GM12878 (cell line): ENCODE measurements at places on chromosomes 7 and 10.

GRCh38 chr7:152520861-152521302 lies 85.1 kb upstream of the KMT2C start:
- DNase-seq = no peak

- no peak for DNase-seq
These were observed 18.9 kb upstream of the ACTA2 start for GRCh38 chr10:88971221-88972061.

DNA sequence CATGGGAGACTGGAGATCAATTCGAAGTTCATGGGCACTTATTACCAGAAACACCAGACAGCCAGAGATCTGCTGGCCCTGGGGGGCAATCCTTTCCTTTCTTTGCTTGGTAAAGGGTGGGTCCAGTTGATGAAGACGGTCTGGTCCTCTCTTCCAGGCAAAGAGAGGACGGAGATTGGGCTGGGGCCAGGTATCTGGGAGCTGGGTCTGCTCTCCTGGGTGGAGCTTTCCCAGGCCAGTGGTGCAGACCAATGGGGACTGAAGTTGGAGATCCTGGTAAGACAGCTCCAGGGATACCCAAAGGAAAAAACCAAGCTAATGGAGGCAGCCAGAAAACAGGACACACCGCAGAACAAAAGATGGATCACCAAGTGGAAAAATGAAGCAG lies 18.3 kb downstream of the NOD1 start:
- DNase-seq = no peak

GRCh38 chr10:49173201-49173772 lies 14.9 kb downstream of the TMEM273 start:
- DNase-seq = no peak

DNA sequence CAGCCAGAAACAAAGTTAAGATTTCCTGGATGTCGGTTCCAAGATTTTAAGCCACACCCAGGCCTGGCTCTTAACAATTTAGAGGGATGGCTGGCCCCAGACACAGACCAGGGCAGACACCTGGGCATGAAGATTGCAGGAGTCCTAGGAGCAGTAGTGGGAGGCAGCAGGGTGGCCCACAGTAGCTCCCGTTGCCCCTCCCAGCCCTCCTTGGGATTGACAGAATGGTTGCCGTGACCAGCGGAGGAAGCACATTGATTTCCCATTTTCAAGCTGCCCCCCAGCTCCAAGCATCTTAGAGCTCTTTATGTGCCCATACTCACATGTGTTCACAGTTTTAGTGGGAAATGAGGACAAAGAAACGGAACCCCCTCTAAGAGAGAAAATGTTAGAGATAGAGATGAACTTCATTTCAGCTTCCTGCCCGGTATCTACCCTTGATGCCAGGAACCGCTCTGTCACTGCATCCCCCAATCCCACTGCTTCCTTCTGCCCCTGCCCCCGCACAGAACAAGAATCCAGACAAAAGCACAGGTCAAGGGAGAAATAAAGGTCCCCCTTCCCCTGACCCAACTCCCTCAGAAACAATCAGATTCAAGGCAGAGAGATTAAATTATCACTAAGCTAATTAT lies 101.1 kb downstream of the PLXNA4 start:
- no peak for DNase-seq

GRCh38 chr7:131911112-131911511 lies 354.7 kb upstream of the PODXL start:
- no peak for DNase-seq

DNA sequence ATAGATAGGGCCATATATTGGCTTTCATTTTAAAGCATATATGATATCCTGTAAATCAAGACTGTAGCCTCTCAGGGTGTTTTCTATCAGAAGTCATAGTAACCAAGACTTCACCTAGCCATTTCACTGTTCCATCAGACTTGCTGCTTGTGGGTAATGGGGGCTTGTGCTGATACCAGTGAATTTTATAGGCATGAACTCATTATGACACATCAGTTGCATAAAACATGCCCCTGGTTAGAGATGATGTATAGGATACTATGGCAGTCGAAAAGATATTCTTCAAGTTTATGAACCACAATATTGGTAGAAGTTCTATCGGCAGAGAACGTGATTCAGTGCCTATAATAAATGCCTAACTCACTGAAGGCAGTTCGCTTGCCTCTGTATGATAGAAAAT lies 206.4 kb downstream of the ITGB1 start:
- no peak for DNase-seq

- DNase-seq = no peak
These were observed 830.4 kb upstream of the COBL start for GRCh38 chr7:52146871-52147634.

DNA sequence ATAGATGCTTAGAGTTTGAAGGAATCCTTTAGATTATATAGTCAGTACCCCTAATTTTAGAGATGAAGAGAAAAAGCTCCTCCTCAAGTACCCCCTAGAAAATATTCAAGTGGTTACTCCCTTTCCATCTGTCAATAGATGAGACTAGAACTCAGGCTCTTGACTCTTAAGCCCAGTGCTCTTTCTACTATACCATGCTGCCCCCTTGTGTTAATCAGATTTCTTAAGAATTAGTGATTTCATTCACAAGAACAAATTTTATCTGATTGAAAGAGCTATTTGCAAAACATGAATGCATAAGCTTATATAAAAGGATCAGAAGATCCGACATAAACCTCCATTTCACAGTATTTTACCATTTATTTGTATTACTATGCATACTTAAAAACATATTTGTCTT lies 179.3 kb downstream of the TFEC start:
- DNase-seq = no peak

GRCh38 chr7:143361552-143362130 lies 872 bp downstream of the FAM131B start:
- no peak for DNase-seq

DNA sequence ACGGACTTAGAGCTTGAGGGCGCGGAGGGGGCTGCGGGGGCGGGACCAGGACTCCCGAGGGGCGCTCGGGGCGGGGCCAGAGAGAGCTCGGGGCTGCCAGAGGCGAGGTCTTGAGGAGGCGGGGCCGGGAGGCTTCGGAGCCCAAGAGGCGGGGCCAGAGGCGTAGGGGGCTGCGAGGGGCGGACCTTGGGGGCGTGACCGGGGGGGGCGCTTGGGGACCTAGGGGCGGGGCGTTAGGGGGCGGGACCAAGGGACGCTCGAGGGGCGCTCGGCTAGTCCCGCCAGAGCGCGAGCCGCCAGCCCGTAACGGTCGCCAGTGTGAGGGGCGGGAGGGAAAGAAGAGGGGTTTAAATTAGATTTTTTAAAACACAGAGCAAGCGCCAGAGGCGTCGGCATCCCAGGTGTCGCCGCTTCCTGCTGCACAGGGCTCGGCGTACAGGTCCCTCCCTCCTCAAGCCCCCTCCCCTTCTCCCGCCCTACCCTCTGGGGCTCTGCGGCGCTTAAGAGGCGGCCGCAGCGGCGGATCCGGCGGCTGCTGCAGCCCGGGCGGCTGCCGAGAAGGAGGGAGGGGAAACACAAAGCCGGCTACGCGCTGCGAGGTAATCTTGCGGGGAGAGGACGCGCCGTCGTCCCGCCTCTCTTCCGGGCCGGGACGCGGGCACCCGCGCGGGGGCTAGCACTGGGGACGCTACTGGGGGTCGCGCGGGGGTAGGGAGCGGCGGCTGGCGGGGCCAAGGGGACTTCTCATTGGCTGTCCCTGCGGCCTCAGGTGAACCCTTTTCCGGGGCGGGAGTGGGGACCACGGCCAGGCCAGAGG lies at the start of gene ADD3:
Gene ADD3, plus strand, starts transcription at position 284 of the 817 bp plus-strand sequence. CDS start 92,670 bp downstream, outside the sequence.
- peak; percentile 48 for DNase-seq

DNA sequence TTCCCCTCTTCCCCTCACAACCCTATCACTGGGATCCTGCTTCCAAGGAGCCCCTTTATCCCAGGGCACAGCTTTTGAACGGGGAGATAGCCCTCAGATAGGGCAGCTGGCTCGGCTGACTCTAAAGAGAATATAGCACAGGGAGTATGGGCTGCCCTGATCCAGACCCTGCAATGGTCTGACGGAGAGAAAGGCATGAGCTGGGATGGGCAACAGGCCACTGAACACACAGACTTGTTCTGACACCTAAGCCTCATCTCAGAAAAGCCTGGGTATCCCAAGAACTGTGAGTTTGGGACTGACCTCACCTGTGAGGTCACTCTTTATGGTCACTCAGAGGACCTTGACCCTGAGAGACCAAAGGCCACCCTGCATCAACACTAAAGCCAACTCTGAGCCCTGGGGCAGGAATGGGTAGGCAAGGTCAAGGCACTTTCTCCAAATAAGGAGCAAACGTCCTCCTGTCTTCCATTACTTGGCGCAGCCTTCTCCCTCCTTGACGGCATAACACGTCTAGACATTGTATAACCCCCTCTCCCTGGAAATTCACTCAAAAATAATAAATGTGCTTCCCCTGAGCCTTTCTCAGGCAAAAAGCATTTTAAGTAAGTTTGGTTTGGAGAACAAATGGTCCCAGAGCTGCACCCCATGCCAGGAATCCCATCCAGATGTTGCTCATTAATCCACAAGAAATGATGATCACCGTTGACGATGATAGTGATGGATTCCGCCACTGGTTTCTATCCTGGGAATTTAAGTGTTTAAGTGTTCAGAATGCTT lies 8.2 kb upstream of the LRRC18 start:
- no peak for DNase-seq

DNA sequence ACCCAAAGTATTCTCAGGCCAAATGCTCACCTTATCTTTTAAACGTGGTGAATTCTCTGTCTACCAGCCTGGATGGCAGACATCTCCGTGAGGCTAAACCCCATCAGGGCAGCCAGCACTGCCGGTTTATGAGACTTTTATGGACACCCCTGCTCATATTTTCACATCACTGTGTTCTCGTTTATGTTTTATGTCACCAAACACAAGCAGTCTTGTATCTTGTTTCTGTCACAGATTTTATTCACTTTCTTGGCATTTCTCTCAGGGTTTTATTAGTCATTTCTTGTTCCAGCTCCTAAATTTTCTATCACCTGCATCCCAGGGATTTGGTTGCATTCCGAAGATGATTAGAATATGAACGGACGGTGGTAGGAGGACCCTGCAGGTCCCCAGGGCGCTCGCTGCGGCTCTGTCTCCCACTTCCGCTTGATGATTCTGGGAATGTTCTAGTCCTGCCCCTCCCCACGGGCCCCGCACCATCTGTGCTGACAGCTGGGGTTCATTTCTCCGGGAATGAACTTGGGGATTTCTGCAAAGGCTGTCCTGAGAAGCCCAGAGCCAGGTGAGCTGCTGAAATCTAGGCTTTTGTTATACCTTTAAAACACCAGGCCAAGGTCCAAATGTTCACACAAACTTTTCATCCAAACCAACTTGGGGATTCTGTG lies 217.6 kb downstream of the GFRA1 start:
- DNase-seq = no peak

GRCh38 chr7:122055073-122055472 lies 89.0 kb downstream of the AASS start:
- DNase-seq = no peak
